Osteocyte (in vitro differentiated cells): ENCODE measurements at places on chromosomes 6 and 20.

- DNase-seq = no peak
Measured at GRCh38 chr20:35837577-35838195, 65.9 kb downstream of the PHF20 start.

DNA sequence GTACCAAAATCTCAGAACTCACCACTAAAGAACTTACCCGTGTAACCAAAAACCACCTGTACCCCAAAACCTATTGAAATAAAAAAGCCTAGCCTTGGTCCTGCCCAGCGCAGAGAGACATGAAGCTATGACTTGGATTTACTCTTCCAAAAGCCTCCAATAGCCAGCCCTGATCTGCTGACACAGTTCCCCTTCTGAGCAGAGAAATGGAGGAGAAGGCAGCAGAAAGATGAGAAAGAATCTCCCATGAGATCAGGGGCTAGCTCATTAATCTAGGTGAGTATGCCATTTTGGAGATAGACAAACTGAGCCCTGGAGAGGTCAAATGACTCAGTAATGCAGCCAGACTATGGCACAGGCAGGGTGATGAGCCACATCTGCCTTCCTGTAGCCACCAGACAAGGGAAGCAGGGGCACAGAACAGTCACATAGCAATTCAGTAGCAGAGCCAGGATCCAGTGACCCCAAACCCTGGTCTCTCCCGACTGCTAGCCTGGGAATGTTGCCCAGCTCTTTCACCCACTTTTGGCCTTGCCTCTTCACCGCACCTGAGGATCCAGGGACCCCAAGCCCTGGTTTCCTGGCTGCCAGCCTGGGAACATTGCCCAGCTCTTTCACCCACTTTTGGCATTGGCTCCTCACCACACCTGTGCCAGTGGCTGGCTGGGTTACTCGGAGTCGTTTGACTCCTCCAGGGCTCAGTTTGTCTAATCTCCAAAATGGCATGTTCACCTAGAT lies 7.2 kb upstream of the SDCBP2 start:
- peak; percentile 46 for DNase-seq

- DNase-seq = no peak
Measured at GRCh38 chr20:7022597-7022996, 255.1 kb downstream of the BMP2 start.

DNA sequence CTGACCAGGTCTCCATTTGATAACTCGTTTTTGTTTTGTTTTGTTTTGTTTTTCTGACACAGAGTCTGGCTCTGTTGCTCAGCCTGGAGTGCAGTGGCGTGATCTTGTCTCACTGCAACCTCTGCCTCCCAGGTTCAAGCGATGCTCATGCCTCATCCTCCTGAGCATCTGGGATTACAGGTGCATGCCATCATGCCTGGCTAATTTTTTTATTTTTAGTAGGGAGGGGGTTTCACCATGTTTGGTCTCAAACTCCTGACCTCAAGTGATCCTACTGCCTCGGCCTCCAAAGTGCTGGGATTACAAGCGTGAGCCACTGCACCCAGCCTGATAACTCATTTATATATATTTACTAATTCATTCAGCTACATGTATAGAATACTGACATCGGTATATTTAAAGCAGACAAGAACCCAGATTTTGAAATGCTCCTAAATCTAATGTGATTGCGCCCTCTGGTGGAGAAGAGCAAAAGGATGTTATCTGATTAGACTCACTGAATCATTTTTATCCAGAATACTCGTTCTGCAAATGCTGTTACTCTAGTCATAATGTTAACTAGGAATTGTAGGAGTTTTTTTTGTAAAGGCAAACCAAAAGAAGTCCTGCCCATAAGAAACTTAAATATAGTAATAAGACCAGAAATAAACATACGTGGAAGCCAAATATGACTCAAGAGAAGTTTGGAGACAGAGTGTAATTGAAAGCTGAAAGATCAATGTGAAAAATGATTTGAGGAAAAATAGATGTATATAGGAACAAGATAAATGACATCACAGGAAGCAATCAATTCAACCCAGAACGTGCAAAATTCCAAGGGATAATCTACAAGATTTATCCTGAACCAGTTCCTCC lies 5.3 kb upstream of the COL12A1 start:
- DNase-seq = no peak

- no peak for DNase-seq
Measured at GRCh38 chr6:16476861-16477260, 238.5 kb downstream of the GMPR start.

GRCh38 chr6:168272415-168273325 lies 46.9 kb downstream of the DACT2 start:
- no peak for DNase-seq

DNA sequence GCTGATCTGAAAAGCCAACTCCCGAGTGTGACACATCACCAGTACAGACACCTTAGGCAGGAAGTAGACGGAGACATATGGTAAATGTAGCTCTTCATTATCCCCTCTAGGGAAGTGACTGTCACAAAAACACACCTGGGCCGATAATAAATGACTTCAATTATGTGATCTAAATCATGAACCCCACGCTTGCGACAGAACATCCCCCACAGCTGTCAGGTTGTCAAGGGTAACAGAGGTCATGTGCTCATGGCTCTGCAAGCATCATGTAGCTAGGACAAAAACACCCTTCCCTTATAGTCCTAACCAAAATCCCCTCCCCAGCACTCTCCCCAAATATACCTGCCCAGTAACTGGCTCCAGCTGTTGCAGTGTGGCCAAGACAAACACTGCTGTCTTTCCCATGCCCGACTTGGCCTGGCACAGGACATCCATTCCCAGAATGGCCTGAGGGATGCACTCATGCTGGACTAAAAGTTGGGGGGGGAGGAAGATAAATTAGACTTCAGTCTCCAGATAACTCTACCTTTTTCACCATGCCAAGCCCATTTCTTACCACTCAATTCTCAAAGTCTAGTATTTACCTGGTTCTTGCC lies 2.9 kb downstream of the DDX39B start:
- no peak for DNase-seq

GRCh38 chr6:114449659-114450058 lies 106.8 kb upstream of the HS3ST5 start:
- no peak for DNase-seq

DNA sequence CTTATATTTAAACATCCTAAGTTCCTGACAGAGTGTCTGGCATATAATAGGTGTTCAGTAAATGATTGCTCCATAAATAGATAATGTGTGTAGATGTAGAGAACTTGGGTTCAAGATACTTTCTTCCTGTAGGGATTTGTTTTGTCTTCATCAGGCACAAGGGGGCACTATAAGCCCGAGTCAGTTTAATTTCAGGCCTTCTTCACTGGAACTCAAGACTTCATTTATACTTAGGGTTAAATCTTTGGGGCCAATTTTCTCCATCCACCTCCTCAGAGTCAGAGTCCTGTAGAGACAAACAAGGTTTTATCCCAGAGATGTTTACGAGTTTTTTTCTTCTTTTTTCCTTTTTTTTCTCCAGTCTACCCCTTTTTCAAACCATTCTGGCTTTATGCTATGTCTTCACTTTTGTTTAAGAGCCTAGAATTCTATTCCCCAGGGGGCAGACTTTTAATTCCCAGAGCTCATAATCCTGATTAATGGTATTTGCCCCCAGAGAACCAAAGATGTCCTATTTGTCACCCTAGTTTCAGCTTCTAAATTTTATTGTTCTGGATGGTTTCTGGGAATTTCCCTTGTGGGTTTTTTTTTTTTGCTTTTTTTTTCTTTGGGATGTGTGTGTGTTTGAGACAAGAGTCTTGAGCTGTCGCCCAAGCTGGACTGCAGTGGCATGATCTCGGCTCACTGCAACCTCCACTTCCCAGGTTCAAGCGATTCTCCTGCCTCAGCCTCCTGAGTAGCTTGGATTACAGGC lies 88.4 kb downstream of the HFE start:
- DNase-seq = no peak

DNA sequence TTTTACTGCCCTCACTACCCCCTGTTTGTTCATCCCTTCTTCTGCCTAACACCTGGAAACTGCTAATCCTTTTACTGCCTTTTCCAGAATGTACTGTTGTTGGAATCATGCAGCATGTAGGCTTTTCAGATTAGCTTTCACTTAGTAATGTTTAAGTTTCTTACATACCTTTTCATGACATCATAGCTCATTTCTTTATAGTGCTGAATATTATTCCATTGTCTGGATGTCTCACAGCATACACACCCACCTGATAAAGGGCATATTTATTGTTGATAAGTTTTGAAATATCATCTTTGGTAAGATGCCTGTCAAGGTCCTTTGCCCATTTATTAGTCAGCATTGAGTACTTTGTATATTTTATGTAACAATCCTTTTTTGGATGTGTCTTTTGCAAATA lies 588.2 kb upstream of the NRSN1 start:
- no peak for DNase-seq

DNA sequence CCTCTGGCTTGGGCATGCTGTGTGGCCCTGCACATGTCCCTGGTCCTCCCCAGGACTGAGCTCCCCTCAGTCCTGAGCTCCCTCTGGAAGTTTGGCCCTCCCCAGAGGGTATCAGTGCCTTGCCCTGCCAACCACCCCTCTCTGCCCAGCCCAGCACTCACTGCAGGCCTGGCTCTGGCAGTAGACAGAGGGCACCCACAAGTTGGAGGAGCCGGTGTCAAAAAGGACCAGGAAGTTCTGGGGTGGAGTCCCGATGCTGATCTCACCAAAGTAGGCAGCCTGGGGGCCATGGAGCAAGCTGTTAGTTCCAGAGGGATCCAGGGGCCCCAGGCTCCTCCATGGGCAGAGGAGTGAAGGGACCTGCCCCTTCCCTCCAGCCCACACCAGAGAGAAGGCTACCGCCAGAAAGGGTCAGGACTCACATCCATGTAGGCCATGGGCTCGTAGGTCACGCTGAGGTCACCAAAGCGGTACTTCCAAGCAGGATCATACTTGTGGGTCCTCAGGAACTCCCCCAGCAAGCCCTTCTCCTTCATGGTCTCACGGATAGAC lies 2.9 kb downstream of the PGC start:
- no peak for DNase-seq

GRCh38 chr6:100468016-100468622 lies 3.4 kb upstream of the SIM1 start:
- no peak for DNase-seq

DNA sequence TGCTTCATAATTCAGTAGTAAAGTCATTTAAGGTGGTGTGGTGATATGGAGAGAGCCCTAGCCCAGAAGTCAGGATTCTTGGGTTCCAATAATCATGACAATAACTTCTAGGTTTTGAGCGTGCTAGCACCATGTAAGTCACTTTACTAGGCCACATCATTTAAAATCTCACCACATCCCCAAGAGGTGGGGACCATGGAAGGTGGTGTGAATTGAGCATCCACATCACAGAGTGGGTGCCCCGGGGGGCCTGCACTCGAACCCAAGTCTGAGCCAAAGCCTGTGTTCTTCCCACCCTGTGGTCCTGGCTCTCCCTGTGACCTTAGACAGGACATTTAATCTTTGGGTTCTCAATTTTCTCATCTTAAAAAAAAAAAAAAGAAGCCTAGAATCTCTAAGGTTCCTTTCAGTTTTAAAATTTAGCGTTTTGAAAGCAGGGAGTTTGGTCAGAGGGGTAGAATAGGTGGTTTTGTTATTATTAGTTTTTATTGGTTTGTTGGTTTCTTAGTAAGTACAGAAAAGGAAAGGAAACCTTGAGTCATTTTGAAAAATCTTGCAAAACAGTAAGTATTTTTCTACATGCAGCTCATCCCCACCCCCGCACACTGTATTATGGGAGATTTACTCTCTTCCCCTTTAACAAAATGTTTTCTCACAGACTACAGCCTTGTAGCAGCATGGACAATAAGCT lies 26.4 kb downstream of the ARMC2 start:
- DNase-seq = no peak

- DNase-seq = no peak
Measured at GRCh38 chr20:36926653-36927200, 24.8 kb downstream of the SAMHD1 start.

DNA sequence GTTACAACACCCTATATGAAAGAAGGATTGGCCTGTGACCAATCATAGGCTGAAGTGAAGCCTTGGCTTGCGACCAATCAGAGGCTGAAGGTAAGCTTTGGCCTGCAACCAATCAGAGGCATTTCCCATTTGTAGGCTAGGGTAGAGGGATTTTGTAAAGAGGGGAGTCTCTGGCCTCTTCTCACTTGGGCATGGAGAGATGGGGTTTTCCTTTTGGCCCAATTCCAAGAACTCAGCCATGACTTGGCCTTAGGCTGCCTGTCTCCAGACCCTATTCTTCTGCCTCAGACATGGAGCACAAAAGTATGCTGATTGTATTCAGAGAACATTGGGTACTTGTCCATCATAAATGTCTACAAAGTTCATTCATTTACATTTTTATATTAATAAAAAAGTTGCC lies 308.3 kb downstream of the UTRN start:
- DNase-seq = no peak

DNA sequence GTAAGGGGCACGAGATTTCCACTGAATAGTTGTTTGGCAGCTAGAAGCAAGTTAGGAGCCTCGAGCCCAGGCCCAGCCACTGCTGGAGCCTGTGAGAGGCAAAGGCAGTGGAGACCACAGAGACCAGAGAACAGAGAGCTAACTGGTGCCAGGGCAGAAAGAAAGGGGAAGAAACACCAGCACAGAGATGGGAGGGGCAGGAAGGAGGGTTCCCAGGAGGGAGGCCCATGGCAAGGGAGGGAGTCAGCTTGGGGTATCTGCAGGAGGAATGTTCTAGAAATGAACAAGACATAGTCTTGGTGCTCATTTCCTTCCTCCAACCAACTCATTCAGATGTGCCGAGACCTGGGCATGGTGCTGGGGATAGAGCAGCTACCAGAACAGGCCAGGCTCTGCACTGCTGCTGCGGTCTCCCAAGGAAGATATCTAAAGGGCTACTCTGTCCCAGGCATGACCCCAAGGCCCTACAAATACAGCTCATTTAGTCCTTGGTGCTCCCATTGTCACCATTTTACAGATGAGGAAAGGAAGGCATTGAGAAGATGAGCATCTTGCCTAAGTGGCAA lies 10.7 kb downstream of the ANGPT4 start:
- DNase-seq = no peak

- DNase-seq = no peak
Measured at GRCh38 chr20:62425281-62426058, 1.9 kb downstream of the RBBP8NL start.

- DNase-seq = no peak
Measured at GRCh38 chr6:72654071-72654621, 32.3 kb downstream of the KCNQ5 start.

DNA sequence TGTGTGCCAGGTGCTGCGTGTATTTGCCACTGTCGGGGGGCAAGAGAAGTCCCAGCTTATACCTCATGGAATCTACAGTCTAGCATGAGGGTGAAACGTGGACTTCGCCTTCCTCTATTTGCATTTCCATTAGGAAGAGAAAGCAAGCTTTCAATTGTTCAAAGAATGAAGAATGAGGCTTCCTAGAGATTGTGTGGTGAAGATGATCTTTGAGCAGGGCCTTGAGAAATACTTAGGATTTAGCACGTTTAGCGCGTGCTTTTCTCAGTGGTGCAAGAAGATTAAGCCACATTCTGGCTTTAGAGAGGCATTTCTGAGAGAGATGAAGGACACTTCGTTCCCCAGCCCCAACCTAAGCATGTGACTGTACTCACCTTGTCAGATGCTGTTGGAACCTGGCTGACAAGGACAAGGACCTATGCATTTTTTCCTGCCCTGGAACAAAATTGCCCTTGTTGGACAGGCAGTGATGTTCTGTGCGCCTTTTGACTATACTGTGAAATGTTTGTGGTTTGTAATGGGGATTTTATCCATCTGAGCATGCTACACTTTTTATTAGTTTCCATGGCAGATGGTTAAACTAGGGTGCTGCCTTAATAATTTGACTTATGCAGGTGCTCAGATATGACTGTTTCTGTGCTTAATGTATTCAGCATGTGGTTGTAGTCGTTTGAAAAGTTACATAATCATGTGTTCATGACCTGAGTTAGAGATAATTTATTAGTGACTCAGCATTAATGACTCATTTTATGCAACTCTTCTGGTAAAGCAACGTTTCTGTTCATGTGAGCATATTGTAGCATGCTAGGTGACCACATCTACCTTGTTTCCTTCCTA lies 10.7 kb downstream of the TULP4 start:
- no peak for DNase-seq
